Activated T-helper 1 cell treated with anti-CD3 and anti-CD28 coated beads, Interleukin-12 subunit alpha, Interleukin-12 subunit beta, Interleukin-2, Interleukin-4 antibody, amounts not matched to agents 30 ng/mL and 10 ng/mL and 1 ng/mL, durations not matched to agents 14 hours and 24 hours and 36 hours (primary cell): ENCODE measurements at places on chromosomes 11 and 22.

DNA sequence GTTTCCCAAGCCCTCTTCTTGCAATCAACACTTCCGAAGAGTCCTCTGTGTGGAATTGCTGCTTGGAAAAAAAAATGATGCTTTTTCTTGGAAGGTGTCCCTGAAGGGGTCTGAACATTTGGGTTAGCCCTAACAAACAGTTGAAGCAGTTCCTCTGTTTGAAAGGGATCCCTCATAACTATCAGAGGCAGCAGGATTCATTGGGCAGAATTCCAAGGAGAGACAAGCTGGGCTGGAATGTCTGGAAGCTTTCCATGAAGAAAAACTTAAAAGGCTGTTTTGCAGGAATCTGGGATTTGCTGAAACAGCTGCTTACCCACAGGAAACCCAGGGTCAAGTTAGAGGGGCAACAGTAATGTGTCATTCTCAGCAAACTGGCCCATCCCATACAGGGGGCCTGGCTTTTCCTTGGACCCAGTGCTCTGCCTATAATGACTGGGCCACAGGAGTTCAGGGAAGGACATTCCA is 3.1 kb downstream of the CSNK2A3 start:
- no peak for DNase-seq
- H3K36me3 ChIP-seq: no peaks in the 10 kb centered on the region
- no peak overlapping the region for H3K27ac ChIP-seq

DNA sequence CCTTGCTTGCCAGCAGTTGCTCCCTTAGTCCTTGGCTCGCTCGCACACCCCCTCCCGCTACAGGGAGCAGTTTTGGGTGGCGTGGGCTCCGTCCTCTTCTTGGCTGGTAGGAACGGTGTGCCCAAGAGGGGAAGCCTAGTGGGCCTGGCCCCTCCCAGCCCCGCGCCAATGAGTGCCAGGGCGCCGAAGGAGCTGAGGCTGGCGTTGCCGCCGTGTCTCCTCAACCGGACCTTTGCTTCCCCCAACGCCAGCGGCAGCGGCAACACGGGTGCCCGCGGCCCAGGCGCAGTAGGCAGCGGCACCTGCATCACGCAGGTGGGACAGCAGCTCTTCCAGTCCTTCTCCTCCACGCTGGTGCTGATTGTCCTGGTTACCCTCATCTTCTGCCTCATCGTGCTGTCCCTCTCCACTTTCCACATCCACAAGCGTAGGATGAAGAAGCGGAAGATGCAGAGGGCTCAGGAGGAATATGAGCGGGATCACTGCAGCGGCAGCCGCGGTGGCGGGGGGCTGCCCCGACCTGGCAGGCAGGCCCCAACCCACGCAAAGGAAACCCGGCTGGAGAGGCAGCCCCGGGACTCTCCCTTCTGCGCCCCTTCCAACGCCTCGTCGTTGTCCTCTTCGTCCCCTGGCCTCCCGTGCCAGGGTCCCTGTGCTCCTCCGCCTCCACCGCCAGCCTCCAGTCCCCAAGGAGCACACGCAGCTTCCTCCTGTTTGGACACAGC is 1.6 kb downstream of the C11orf87 start:
- DNase-seq: no peak
- H3K4me1 ChIP-seq: no peaks in the 10 kb centered on the region
- peaks cover 17% of the 10 kb centered on the region for H3K27me3 ChIP-seq

GRCh38 chr11:66285250-66285947 is 3.5 kb downstream of the YIF1A start:
- peaks cover 9% of the 10 kb centered on the region for H3K36me3 ChIP-seq
- peak overlapping the region; percentile 33 for H3K4me3 ChIP-seq
- H3K27ac ChIP-seq: no peak overlapping the region
- peaks cover 9% of the 10 kb centered on the region for H3K27me3 ChIP-seq
- H3K4me1 ChIP-seq: peaks cover 44% of the 10 kb centered on the region

- H3K27me3 ChIP-seq: peaks cover 1% of the 10 kb centered on the region
- DNase-seq: no peak
- H3K4me1 ChIP-seq: no peaks in the 10 kb centered on the region
- no peaks in the 10 kb centered on the region for H3K36me3 ChIP-seq
- no peak overlapping the region for H3K4me3 ChIP-seq
Observed at GRCh38 chr11:121864660-121865059, 251.4 kb downstream of the BLID start.

DNA sequence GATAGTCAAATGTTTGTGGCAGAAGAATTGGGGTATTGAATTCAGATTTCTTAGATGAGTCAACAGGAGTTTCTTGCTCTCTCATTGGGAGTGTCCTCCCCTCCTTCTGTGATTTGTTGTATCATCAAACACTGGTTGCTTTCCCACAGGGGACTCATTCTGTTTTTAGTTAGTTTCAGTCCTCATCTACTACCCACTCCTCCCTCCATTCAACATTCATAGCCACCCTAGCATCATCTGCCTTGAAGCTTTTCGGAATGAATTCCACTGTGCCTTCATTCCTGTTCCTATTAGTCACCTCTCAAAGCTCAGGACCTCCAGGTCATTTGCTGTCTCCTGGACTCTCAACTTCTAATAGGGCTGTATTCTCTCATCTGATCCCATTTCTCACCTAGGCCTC is 31.5 kb upstream of the RAB38 start:
- peaks cover 3% of the 10 kb centered on the region for H3K27me3 ChIP-seq
- H3K27ac ChIP-seq: no peak overlapping the region
- H3K36me3 ChIP-seq: no peaks in the 10 kb centered on the region
- no peak for DNase-seq
- no peaks in the 10 kb centered on the region for H3K4me1 ChIP-seq
- H3K4me3 ChIP-seq: no peak overlapping the region

DNA sequence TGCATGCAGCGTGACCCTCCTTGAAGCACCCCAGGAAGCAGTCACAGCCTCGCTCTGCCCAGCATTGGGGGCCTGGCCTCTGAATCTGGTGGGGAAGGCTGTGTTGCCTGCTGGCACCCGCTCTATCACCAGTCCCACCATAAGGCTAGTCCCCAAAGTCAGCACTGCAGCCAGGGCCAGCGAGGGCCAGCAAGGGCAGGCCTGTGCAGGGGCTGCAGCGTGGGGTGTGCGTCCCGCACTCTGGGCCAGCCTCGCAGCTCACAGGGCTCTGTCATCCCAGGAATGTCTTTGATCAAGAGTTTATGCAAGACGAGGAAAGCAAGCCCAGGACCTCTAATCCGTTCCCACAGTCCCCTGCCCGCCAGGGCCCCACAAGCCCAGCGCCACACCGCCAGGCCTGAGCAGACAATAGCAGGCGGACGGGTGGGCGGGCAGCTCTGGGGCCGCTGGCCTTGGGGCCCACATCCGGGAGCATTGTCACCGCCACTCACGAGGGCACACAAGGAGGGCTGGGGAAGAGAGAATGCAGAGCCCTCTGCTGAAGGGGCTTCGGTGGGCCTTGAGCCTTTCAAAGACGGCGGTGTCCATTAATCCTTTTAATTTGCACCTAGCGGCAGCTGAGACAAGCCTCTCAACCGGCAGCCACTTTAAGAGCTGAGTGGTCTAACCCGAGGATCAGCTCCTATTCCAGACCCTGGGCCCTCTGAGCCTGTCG is 17.1 kb downstream of the LTO1 start:
- H3K4me1 ChIP-seq: no peaks in the 10 kb centered on the region
- no peak for DNase-seq
- no peaks in the 10 kb centered on the region for H3K27me3 ChIP-seq
- H3K27ac ChIP-seq: no peak overlapping the region
- H3K4me3 ChIP-seq: no peak overlapping the region

GRCh38 chr11:69604055-69604454 is 36.9 kb upstream of the CCND1 start:
- no peak for DNase-seq
- H3K27ac ChIP-seq: no peak overlapping the region
- H3K27me3 ChIP-seq: peaks cover 5% of the 10 kb centered on the region
- no peaks in the 10 kb centered on the region for H3K4me1 ChIP-seq
- no peaks in the 10 kb centered on the region for H3K36me3 ChIP-seq
- H3K4me3 ChIP-seq: no peak overlapping the region

DNA sequence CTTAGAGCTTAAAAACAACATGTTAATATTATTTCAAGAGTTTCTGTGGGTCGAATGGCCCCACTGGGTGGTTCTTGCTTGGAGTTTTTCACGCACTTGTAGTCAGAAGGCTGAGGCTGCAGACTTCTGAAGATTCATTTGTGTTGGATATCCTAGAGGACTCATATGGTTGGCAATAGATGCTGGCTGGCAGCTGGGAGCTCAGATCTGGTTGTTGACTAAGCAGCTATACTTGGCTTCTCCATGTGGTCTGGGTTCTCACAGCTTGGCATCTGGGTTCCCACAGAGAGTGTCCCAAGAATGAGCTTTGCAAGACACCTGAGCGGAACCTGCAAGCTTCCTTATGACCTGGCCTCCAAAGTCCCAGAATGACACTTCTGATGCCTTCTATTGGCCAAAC is 163.9 kb upstream of the ZC3H12C start:
- H3K27me3 ChIP-seq: peaks cover 8% of the 10 kb centered on the region
- no peak overlapping the region for H3K27ac ChIP-seq
- DNase-seq: no peak
- no peaks in the 10 kb centered on the region for H3K36me3 ChIP-seq

- H3K27ac ChIP-seq: peak overlapping the region; percentile 44
- peaks cover 14% of the 10 kb centered on the region for H3K4me1 ChIP-seq
- peak; percentile 25 for DNase-seq
- H3K27me3 ChIP-seq: peaks cover 2% of the 10 kb centered on the region
- peak overlapping the region; percentile 8 for H3K4me3 ChIP-seq
Observed at GRCh38 chr11:3614742-3615171, 27.0 kb downstream of the ART5 start.

GRCh38 chr22:35678836-35679235 is 30.6 kb downstream of the APOL6 start:
- H3K4me3 ChIP-seq: no peak overlapping the region
- H3K4me1 ChIP-seq: peaks cover 16% of the 10 kb centered on the region
- DNase-seq: no peak
- H3K27ac ChIP-seq: peak overlapping the region; percentile 45
- H3K27me3 ChIP-seq: peaks cover 3% of the 10 kb centered on the region

DNA sequence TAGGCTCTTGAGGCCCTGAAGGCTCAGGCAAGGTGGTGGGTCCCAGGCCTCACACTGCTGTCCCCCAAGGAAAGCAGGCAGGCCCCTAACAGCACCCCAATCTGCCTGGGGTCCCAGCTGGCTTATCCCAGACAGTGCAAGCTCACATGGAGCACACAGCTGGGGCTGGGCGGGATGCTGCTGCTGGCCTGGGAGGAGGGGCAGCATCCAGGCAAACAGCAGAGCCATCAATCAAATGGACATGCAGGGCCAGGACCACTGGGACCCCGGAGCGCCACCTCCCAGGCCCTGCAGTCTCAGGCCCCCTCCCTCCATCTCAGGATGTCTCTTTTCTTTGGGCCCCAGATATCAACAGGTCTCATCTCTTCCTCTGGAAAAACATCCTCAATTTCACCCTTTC is 140.3 kb downstream of the BRD1 start:
- H3K4me1 ChIP-seq: no peaks in the 10 kb centered on the region
- DNase-seq: no peak
- H3K27me3 ChIP-seq: peaks cover 8% of the 10 kb centered on the region
- no peak overlapping the region for H3K27ac ChIP-seq

DNA sequence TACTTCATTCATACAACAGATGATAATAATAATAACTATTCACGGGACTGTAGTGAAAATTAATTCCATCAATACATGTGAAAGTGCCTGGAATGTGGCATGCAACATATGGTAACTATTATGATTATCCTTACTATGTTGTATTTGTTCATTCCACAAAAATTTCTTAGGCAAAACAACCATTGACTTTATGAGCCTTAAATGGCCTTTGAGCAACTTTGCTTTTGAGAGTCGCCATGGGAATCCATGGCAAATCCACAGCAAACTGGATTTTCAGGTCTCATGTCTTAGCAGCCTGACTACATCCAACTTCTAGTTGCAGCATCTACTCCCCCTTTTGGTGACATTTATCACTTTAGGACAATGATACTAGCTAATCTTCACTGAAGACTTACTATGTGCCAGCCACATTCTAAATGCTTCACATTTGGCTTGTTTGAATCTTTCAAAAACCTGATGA is 56.8 kb downstream of the SLC1A2 start:
- H3K27ac ChIP-seq: no peak overlapping the region
- H3K4me3 ChIP-seq: no peak overlapping the region
- H3K27me3 ChIP-seq: peaks cover 8% of the 10 kb centered on the region
- H3K4me1 ChIP-seq: no peaks in the 10 kb centered on the region
- peaks cover 2% of the 10 kb centered on the region for H3K36me3 ChIP-seq

DNA sequence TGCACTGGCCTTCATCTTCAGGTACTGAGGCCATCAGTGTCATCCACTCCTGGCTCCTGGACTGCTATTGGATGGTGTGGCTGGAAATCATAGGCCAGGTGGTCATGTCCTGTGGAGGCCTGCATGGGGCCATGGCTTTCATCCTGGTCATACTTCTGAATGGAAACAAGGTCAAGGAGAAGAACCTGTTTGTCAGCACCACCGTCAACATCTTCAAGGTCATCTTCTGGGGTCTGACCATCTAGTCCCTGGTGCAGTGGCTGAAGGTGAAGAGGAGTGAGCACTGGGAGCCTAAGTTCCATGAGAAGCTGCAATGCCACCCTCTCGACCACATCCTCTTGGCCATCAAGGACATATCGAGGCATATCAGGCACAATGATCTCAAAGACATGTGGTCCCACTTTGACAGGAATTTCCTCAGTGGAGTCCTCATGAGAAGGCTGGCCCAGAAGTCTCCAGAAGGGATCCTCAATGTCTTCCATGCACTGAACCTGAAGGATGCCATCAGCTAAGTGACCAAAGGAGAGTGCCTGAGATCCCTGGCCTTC is 120.0 kb upstream of the SERPIND1 start:
- H3K27ac ChIP-seq: no peak overlapping the region
- peaks cover 12% of the 10 kb centered on the region for H3K27me3 ChIP-seq
- no peak for DNase-seq
- H3K4me3 ChIP-seq: no peak overlapping the region

DNA sequence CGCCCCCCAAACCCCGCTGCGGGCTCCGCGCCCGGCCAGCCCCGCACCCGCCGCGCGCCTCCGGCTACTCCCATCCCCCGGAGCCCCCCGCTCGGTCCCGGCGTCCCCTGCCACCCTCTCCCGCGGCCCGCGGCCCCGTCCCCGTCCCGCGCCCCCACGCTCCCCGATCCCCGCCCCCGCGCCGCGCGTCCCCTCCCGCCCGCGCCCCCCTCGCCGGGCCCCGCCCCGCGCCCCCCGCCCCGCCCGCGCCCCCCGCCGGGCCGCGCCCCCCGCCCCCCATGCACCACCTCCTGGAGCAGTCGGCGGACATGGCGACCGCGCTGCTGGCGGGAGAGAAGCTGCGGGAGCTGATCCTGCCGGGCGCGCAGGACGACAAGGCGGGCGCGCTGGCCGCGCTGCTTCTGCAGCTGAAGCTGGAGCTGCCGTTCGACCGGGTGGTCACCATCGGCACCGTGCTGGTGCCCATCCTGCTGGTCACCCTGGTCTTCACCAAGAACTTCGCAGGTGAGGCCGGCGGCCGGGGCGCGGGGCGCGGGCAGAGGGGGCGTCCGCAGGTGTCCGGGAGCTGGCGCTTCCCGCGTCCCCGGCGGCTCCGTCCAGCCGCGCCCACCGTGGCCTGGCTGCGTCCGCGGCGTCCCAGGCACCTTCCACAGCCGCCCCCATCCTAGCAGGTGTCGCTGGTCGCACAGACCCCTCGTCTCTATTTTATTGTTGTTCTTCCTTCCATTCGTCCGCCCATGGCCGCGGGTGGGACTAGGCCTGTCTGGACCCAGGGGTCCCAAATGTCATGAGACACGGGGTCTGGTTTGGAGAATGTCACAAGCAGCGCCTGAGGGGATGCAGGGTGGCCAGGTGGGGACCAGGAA is at the start of gene PANX2:
PANX2 (plus strand) TSS at position 279 of the 866 bp plus-strand sequence; CDS start at position 279, 0 bp downstream.
- no peaks in the 10 kb centered on the region for H3K4me1 ChIP-seq
- peaks cover 37% of the 10 kb centered on the region for H3K27me3 ChIP-seq

- no peak overlapping the region for H3K4me3 ChIP-seq
- H3K4me1 ChIP-seq: no peaks in the 10 kb centered on the region
- H3K27ac ChIP-seq: no peak overlapping the region
- H3K27me3 ChIP-seq: no peaks in the 10 kb centered on the region
Observed at GRCh38 chr11:7896009-7896785, 34.9 kb downstream of the OR10A6 start.
